ENCODE measurements at places on chromosomes 5 and 9. TPM values are rescaled to one million over a fixed set of nuclear protein-coding genes. Genes with fewer than 3 reads are reported as not detected.

- H3K27me3 ChIP-seq, result no peaks in the 10 kb centered on the region
- no peaks in the 10 kb centered on the region for H3K4me1 ChIP-seq
- DNase-seq, result no peak
- H3K4me3 ChIP-seq, result no peak overlapping the region
- H3K36me3 ChIP-seq, result no peaks in the 10 kb centered on the region
Observed at GRCh38 chr9:117120061-117120460, 294.8 kb downstream of the ASTN2 start.

GRCh38 chr5:81924442-81924841, 47.4 kb upstream of the ATG10 start:
- no peak for DNase-seq
- H3K4me3 ChIP-seq, result no peak overlapping the region
- H3K27ac ChIP-seq, result no peak overlapping the region
- H3K27me3 ChIP-seq, result no peaks in the 10 kb centered on the region
- peaks cover 2% of the 10 kb centered on the region for H3K36me3 ChIP-seq

DNA sequence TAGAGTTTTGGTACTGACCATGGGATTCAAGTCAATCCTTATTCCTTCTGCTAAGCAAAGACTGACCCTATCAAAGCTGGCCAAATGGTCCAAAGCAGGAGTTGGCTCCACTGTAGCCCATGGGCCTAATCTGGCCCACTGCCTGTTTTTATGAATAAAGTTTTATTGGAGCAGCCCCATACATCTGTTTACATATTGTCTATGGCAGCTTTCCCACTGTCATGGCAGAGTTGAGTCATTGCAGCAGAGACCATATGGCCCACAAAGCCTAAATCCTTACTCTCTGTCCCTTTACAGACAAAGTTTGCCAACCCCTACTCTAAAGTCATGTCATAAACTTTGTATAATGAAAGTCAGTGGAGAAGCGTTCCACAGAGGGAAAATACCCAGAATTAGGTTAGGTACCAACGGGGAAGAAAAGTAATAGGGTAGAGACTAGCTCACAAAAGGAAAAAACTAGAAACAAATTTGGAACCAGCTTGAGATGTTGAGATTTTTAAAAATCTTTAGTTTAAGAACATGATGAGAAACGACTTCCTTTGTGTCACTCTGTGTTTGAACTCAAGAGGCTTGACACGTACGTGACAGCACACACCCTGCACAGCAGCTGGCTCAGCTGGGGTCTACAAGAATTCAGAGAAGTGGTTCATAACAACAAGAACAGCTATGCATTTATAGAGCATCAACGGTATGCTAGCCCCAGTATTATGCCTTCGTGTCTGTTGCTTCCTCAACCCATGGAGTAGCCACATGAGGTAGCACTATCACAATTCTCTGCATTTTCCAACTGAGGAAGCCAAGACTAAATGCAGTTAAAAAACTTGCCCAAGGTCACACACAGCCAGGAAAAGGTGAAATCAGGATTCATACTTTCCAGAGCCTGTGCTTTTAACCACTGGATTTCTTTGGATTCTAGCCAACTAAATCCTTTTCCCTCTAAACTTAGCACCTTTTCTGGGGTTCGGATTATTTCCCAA, 198.9 kb upstream of the WWC1 start:
- DNase-seq, result no peak
- H3K4me3 ChIP-seq, result no peak overlapping the region
- H3K4me1 ChIP-seq, result no peaks in the 10 kb centered on the region
- no peaks in the 10 kb centered on the region for H3K27me3 ChIP-seq
- no peaks in the 10 kb centered on the region for H3K36me3 ChIP-seq
- no peak overlapping the region for H3K27ac ChIP-seq

GRCh38 chr5:162410365-162410764, 342.8 kb downstream of the GABRG2 start:
- no peak for DNase-seq
- no peaks in the 10 kb centered on the region for H3K27me3 ChIP-seq
- H3K36me3 ChIP-seq, result no peaks in the 10 kb centered on the region
- no peak overlapping the region for H3K4me3 ChIP-seq

GRCh38 chr9:115396071-115396529, 278.1 kb upstream of the TNC start:
- peaks cover 15% of the 10 kb centered on the region for H3K4me1 ChIP-seq
- no peaks in the 10 kb centered on the region for H3K36me3 ChIP-seq
- no peak overlapping the region for H3K4me3 ChIP-seq
- DNase-seq, result no peak
- H3K27me3 ChIP-seq, result no peaks in the 10 kb centered on the region
- no peak overlapping the region for H3K27ac ChIP-seq

- H3K27me3 ChIP-seq, result no peaks in the 10 kb centered on the region
- H3K27ac ChIP-seq, result no peak overlapping the region
- no peaks in the 10 kb centered on the region for H3K36me3 ChIP-seq
- no peaks in the 10 kb centered on the region for H3K4me1 ChIP-seq
- H3K4me3 ChIP-seq, result no peak overlapping the region
- DNase-seq, result no peak
Observed at GRCh38 chr5:112018846-112019245, 261.9 kb upstream of the NREP start.

GRCh38 chr9:121197132-121197531, 4.5 kb downstream of the RAB14 start:
- no peak for DNase-seq
- no peaks in the 10 kb centered on the region for H3K27me3 ChIP-seq
- H3K36me3 ChIP-seq, result no peaks in the 10 kb centered on the region
- no peak overlapping the region for H3K4me3 ChIP-seq
- no peak overlapping the region for H3K27ac ChIP-seq
- no peaks in the 10 kb centered on the region for H3K4me1 ChIP-seq

DNA sequence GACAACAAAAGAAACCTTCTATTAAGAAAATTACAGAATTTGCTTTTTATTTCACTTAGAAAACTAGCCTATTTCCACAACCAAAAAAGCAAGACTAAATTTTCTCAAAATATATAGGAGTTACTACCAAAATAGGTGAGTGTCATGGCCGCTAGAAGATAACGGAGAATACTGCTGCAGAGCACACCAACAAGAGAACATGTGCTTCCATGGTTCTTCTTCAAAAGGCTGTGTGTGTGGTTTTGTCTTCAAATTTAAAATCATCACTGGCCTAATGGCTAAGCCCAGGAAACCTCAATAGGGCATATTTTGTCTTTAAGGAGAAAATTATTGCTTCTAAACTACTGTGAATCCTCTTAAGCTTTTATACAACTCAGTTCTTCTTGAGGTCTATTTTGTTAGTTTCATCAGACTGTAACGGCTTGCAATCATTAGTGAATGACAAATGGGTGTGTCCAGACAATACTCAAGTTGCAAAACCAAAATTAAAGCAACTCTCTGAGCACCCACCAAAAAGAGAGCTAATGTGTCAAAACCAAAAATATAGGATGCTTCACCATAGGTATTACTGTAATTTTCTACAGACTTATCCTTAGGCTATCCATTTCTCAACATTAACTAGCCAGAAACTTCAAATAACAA, 3.3 kb downstream of the SETX start:
- H3K36me3 ChIP-seq, result peaks cover 46% of the 10 kb centered on the region
- H3K4me3 ChIP-seq, result no peak overlapping the region
- H3K27ac ChIP-seq, result no peak overlapping the region

The CANX gene
- total RNA-seq, result 518 TPM

The PGM5 gene
- not detected for total RNA-seq

Measured in H9 (cell line).